A549 treated with DMSO at 1 μM for 4 hours (cell line): ENCODE measurements at places on chromosomes 13 and 19. TPM values are rescaled to one million over a fixed set of nuclear protein-coding genes. Genes with fewer than 3 reads are reported as not detected.

ZNF100 gene
- total RNA-seq = not detected in 5 replicates

NLRP9 gene
- not detected in 5 replicates for total RNA-seq

KCNC3 gene
- total RNA-seq = 1.1 to 1.7 TPM (median 1.4 TPM) in 5 replicates

GNA15 gene
- total RNA-seq = 0.08 to 0.11 TPM (median 0.09 TPM) in 4 of 5 replicates, not detected in the other

ZNF91 gene
- total RNA-seq = 0.16 to 0.58 TPM (median 0.21 TPM) in 5 replicates

LILRB3 gene
- total RNA-seq = 0.04 to 0.17 TPM (median 0.11 TPM) in 3 of 5 replicates, not detected in the others
